Cerebellum (tissue), 4 donors: ENCODE measurements at places on chromosomes 4 and X. TPM values are rescaled to one million over a fixed set of nuclear protein-coding genes. Genes with fewer than 3 reads are reported as not detected.

Gene PTTG2
- total RNA-seq: 1.00 TPM

Gene CLTRN
- 0.18 TPM for total RNA-seq

Gene CT45A2
- total RNA-seq: not detected

Gene CT45A1
- not detected for total RNA-seq

Gene TRPC3
- 88.6 TPM for total RNA-seq

Gene PRR32
- total RNA-seq: not detected

Gene MAGEE1
- total RNA-seq: 8.6 TPM

Gene TMEM175
- 23.3 TPM for total RNA-seq
